ENCODE measurements at places on chromosomes 11 and 22.

DNA sequence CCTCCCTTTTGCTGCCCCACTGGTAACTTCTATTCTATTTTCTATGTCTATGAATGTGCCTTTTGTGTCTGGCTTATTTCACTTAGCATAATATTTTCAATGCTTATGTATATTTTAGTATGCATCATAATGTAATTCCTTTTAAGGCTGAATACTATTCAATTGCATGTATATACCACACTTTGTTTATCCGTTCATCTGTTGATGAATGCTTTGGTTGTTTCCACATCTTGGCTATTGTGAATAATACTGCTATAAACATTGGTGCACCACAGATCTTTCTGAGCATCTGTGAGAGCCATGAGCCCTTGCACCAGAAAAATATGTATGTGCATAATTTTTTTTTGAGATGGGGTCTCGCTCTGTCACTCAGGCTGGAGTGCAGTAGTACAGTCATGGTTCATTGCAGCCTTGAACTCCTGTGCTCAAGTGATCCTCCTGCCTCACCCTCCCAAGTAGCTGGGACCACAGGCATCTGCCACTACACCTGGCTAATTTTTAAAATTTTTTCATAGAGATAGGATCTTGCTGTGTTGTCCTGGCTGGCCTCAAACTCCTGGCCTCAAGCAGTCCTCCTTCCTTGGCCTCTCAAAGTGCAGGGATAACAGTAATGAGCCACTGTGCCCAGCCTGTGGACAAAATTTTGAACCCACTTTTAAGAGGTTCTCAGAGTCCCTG is 27.0 kb downstream of the HEPHL1 start:
- no peak for DNase-seq

DNA sequence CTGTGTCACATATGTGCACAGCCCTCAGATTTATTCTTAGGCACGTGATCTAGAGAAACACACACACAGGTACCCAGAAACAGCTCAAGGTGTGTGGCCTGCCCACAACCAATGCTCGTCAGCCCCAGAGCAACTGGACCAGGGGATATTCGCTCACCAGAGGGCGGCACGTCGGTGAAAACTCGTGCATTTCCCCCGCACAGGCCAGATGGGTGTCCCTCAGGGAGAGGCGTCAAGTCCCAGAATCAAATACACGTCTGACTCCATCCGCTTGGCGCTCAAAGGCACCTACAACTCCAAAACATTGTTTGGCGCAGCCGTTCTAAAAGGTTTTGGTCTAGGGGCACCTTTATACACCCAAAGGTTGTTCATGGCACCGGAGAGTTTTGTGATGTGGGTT is 429.0 kb downstream of the BRD1 start:
- DNase-seq = no peak

GRCh38 chr22:28072066-28072465 is 153.0 kb upstream of the PITPNB start:
- no peak for DNase-seq

GRCh38 chr11:130560000-130560780 is 111.7 kb downstream of the ADAMTS15 start:
- no peak for DNase-seq

DNA sequence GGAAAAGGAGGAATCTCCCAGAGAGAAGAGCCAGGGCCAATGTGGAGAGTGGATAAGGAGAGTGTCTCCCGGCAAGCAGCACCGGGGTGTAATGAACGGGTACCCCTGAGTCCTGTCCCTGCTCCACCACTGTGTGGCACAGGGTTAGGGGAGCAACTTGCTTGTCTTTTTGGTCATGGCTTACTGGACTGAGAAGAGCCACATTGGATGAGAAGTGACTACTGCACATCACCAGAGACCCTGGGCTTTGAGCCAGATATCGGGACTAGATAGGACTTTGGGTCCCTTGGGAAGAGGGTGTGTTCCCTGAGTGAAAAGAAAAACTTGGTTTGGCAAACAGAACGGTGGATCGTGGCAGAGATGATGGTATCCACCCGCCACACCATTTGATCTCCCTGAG is 24.6 kb downstream of the SDHAF2 start:
- no peak for DNase-seq

All from NCI-H510A (cell line).